ENCODE measurements at places on chromosomes 1 and 21. TPM values are rescaled to one million over a fixed set of nuclear protein-coding genes. Genes with fewer than 3 reads are reported as not detected.

ABCA4 gene
- not detected for total RNA-seq

MMP23B gene
- total RNA-seq, result 13.1 TPM

TENT5C gene
- total RNA-seq, result 1.7 TPM

SERPINC1 gene
- 1.0 TPM for total RNA-seq

FCMR gene
- total RNA-seq, result 0.43 TPM

Measured in adrenal gland (tissue), 19 donors.